ENCODE measurements at places on chromosomes 11 and 22. TPM values are rescaled to one million over a fixed set of nuclear protein-coding genes. Genes with fewer than 3 reads are reported as not detected.

IL10RA gene
- 8.7 TPM for total RNA-seq

ZNF70 gene
- 9.9 TPM for total RNA-seq

PRR33 gene
- not detected for total RNA-seq

OR51B4 gene
- 2.0 TPM for total RNA-seq

GRCh38 chr11:108197351-108197750, 25.1 kb downstream of the NPAT start:
- DNase-seq = no peak

GRCh38 chr11:34604145-34604544, 16.7 kb upstream of the EHF start:
- no peak for DNase-seq

- no peak for DNase-seq
Observed at GRCh38 chr11:133955081-133955891, 1.5 kb downstream of the IGSF9B start.
